ENCODE measurements at places on chromosomes 3 and 15.
A peak's percentile ranks its signal among the peaks of the same experiment; 100 is the strongest.

DNA sequence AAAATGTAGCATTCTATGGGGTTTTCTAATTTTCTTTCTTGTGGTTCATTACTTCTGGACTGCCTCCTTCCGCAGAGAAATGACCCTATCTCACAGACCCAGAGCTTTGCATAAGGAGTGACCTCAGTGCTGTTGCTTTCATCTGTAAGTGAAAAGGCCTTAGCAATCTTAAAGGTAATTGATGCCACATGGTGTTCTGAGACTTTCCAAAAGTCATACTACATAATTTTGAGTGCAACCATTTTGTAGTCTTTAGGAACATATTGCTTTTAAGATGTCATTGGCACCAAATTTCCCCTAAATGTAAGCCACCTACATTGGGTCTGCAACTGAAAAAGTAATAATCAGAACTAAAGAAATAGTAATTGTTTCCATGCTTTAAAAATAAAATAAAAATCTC, 9.2 kb upstream of the HHLA2 start:
- no peak for DNase-seq

DNA sequence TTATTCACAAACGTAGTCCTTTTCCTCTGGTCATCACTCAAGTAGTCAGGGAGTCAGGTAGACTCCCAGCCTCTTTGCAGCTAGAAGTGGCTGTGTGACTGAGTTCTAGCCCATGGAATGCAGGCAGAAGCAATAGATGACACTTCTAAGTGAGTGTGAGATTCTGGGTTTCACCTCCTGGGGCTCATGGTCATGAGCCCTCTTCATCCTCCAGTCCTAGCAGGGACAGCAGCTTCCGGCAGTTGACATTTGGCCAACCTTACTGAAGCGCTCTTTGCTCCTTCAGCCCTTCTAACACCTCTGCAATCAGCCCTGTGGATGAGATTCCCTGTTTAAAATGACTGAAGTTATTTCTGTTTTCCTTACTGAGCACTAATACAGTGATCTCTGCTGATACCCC, 21.8 kb downstream of the SLC12A8 start:
- no peak for DNase-seq

DNA sequence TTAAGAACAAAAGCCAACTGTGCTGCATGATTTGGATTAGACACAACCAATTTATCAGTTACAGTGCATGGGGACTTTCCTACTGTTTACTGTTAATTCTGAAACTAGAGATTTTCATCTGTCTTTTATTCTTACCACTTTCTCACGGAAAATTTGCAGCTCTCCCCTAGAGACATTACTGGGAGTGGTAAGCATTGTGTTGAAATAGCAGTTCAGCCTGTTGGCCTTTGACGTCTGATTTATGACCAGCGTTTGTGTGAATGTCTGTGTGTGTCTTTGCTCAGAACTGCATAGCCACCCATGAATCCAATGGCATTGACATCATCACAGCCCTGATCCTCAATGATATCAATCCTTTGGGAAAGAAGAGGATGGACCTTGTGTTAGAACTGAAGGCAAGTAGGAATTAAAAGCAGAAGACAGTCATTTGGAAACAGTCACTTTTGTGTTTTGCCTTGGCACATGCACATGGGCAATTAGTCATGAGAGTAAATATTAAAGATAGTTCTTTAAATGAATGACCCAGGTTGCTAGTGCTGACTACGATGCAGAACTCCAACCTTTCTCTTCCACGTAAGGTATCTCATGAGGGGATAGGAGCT, 202.2 kb upstream of the BHLHE40 start:
- no peak for DNase-seq

DNA sequence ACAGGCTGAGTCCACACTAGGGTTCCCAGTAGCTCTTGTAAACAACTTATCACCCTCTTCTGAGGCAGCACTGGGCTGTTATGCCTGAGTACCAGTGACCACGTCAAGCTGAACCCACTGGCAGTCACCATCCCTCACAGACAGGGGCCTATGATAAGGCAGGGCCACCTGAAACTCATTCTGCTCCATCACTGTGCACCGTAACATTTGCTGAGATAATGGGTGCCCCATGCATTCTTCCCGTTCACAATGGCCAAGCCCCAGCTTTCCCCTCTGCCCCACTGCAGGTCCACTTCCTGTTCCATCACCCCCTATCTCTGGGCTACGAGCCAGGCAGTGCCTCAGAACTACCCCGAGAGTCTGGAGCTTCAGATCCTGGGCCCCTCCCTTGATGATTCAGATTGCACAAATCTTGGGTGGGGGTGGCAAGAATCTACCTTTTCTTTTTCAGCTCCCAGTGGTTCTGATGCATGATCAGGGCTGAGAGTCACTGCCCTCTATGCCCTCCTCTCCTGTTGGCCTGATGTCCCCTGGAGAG, 158.0 kb downstream of the RAB11A start:
- DNase-seq, result peak; percentile 67

GRCh38 chr15:68278595-68279405, 1.3 kb downstream of the FEM1B start:
- peak; percentile 37 for DNase-seq

GRCh38 chr3:194092881-194093301, 43.1 kb upstream of the HES1 start:
- DNase-seq, result no peak

GRCh38 chr15:68574629-68575028, 4.2 kb upstream of the CORO2B start:
- DNase-seq, result no peak

Data from HT-29 (cell line).